ENCODE measurements at places on chromosomes 5 and 9.

DNA sequence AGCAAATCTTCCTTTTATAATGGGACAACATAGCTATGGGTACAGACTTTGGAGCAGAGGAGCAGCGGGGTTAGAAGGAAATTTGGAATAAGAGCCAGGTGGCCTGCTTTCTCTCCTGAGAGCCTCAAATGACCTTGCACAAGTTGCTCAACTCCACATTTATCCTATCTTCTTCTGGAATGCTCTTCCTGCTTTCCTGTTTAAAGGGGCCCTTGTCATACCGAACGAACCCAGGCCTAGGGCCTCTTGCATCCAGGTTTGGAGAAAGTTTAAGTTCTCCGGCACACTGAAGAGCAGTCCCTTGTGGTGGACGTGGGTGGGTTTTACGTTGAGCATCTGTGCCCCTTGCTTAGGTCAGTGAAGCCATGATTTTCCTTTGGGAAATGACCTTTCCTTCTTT, 197.9 kb upstream of the NR3C1 start:
- DNase-seq = no peak

DNA sequence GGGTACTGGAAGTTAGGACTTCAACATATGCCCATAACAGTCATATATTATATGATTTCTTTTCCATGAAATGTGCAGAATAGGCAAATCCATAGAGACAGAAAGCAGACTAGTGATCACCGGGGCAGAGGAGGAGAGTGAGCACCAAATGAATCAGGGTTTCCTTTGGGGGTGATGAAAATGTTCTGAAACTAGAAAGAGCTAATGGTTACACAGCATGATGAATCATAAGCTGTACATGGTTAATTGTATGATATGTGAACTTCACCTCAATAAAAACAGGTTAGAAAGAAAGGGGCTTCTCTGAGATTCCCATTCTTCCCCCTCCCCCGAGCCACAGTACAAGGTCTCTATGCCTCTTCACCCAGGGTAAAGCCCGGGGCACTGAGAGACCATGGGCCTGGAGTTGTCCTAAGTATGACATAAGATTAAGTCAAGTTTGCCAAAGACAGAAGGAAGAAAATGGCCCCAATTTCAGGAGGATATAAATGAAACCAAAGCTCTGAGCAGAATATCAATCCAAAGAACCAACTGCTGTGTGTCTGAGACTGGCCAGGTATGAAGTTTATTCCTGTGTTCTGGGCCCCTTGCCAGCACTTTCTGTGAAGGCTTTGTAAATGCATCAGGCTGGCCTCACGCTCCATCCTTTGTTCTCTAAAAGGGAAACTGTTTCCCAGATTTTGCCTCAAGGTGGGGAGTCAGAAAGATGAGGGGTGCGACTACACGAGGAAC, 243.8 kb downstream of the CDK5RAP2 start:
- no peak for DNase-seq

DNA sequence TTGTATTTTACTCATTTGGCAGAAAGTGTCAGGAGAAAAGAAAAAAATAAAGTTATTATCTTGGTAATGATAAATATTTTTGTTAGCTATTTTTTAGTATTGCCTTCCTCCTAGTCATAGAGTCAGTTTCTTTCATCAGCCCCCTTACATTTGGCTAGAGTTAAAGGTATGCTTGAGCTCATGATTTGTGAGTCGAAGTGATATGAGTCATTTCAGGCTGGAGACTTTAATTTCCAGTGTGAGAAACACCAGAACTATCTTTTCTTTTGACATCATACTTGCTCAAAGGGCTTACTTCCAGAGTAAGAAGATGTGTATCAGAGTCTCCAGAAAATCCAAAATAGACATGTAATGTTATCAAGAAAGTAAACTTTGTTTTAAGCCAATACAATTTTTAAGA, 746.7 kb upstream of the TYRP1 start:
- DNase-seq = no peak

DNA sequence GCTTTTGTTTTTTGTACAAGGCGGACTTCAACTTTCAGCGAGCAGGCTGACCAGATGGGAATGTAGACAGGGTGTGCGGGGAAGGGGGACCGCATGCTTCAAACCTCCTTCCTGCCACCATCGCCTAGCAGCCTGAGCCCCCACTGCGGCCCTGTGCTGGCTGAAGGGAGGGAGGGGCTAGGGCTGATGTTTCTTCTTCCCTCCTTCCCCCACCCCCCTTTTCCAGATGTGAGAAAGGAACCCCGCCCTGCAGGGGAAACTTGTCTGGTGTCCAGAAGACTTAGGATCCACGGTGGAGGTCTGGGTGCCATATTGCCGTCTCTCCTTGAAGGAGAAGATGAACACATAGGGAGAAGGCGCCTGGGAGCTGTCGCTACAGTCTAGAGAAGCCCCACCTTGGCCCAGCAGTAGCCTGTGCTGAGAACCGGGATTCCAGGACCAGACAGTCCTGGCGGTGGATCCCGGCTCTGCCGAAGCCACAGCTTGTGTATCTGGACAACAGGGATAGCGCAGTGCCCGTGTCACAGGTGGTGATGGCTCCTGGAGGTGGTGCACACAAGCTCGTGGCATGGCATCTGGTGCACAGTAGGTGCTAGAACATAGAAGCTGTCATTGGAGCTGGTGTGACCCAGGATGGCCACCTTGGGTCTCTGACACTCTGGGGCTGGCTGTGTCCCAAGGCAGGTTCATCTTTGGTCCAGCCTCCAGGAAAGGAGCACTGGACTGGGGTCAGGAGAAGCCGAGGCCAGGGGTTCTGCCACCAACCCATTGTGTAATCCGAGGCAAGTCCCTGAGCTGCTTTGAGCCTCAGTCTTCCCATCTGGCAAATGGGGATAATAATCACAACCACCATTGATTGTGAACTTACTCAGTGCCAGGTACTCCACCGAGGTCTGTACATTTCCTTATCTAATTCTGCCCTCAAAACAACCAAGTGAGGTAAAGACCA, 205.6 kb downstream of the C9orf50 start:
- DNase-seq = no peak

GRCh38 chr9:112890106-112891081, at the start of gene SLC46A2:
TSS of gene SLC46A2 (minus strand) at chr9:112890876. CDS start at chr9:112890681, 195 bp downstream.
- DNase-seq = no peak

DNA sequence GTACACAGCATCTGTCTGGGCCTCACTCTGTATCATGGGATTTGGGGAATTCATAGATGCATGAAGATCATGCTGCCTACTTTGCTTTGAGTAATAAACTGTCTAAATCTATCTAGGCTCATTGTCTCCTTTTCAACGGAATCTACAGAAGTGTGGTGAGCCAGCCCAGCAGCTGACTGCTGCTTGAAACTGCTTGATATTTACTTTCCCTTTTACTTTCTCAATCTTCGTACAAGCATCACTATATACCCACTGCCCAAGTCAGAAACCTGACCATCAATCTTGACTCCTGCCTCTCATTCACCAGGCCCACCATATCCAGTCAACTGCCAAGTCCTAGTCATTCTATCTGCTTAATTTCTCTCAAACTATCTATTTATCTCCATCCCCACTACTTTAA, 142.9 kb downstream of the NR2F1-AS1 start:
- DNase-seq = no peak

- no peak for DNase-seq
These were observed 9.0 kb upstream of the NSD1 start for GRCh38 chr5:177124486-177124991.

- DNase-seq = no peak
These were observed 203.4 kb downstream of the GADD45G start for GRCh38 chr9:89808076-89808755.

GRCh38 chr9:26744191-26744965, 148.2 kb downstream of the CAAP1 start:
- DNase-seq = no peak

DNA sequence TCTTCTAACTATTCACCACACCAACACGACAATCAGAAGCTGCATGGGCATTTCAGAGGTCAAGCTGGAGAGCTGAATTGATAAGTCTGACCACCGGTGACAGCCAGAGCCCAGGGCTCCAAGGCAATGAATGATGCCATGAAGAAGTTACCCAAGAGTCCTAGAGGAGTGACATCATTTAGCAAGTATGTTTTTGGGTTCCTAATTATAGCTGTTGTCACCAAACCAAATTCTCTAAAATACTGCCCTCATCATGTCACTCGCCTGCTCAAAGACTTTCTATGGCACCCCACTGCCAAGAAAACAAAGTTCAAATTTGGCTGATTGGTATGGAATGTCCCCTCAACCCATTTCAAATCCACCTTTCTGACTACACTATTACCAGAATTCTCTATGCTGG, 235.1 kb downstream of the SPOCK1 start:
- no peak for DNase-seq

DNA sequence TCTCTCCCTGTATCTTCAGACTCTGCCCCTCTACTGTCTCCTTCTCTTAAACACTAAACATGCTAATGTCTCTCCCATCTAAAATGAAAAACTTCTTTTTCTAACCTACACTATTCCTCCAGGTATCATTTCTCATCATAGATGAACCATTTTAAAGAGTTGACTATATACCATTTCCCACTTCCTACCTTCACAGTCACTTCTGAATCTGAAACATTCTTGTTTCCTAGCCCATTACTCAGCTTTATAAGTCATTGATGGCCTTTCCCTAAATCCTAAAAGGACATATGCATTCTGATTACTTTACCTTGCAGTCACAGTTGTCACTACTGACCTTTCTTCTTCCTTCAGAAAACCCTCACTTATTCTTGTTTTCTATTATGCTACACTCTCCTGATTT, 118.2 kb downstream of the SSBP2 start:
- DNase-seq = no peak

GRCh38 chr9:74122661-74123060, 374.5 kb upstream of the RORB start:
- no peak for DNase-seq

GRCh38 chr5:118776755-118777154, 211.6 kb downstream of the DTWD2 start:
- no peak for DNase-seq

DNA sequence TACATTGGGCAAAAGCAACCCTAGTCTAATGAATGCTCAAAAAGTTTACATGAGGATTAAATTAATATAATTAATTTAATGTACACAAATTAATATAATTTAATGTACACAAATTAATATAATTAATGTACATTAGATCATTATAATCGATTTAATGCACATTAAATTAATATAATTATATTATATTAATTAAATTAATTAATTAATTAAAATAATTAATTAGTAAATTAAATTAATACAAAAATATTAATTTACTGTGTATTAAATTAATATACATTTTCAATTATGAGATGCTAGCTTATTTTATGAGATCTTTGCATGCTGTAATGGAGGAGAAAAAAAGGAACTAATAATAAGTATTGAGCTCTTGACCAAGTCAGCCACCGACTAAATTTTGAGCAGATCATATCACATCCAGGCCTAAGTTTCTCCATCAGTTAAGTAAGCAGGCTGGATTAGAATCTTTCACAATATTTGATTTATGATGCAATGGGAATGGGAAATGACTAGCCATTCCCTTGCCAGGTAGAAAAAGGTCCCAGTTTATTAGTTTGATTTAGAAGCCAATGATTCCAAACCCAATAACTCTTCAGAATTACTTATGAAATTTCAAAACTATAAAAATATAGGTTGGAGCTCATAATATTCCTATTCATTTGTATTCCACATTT, 533.4 kb upstream of the GRIA1 start:
- DNase-seq = no peak

GRCh38 chr9:127034691-127035090, 87.7 kb downstream of the ANGPTL2 start:
- DNase-seq = no peak

- DNase-seq = no peak
These were observed 214.7 kb downstream of the EBF1 start for GRCh38 chr5:158884827-158885518.

Measured in NK-92 treated with Interleukin-12 subunit alpha and Interleukin-12 subunit beta, amount 100 ng/mL, for 24 hours (cell line).